ENCODE measurements at places on chromosomes 4 and X.

GRCh38 chr4:85760511-85760910 is 285.6 kb downstream of the ARHGAP24 start:
- DNase-seq = no peak

DNA sequence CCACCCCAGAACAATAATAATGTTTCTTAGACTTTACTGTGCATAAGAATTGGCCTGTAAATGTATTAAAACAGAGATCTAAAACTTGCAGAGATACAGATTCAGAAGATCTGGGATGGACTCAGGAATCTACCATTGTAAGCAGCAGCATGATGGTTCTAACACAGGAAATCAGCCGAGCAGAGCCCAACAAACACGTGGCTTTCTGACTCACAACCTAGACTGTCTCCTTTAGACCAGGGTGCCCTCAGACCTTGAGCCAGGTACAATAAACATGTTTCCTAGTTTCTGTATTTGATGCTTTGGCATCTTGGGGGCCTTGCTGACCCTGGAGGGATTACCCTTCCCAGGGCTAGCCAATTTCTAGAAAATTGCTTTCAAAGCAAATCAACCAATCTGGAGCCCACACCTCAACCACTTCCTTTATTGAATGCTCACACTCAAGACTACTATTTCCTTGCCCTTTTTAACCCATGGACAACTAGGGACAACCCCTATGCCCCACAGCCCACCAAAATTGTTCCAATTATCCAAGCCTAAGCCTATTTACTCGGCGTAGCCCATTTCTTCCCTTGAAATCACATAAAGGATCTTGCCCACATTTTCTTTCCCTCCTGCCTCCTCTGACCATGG is 80.5 kb downstream of the TBC1D9 start:
- no peak for DNase-seq

DNA sequence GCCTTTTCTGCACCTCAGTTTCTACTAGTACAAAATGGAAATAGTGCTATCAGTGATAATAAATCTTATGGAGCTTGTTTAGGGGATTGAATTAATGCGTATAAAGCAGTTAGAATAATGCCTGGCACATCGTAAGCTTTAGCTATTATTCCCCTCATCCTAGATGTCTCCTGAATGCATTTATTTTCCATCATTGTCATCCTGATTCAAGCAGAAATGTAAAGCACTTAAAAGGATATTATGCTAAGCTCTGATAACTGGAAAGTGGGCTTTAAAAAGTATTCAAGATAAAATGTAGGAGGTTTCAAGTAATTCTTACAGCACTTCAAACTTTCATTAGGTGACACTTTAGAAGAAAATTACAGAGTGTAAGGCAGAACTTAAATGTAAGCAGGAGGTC is 178.7 kb downstream of the RBM46 start:
- no peak for DNase-seq

GRCh38 chr4:167428156-167428555 is 193.9 kb upstream of the SPOCK3 start:
- DNase-seq = no peak

- DNase-seq = no peak
Observed at GRCh38 chrX:81229229-81229628, 27.3 kb downstream of the SH3BGRL start.

DNA sequence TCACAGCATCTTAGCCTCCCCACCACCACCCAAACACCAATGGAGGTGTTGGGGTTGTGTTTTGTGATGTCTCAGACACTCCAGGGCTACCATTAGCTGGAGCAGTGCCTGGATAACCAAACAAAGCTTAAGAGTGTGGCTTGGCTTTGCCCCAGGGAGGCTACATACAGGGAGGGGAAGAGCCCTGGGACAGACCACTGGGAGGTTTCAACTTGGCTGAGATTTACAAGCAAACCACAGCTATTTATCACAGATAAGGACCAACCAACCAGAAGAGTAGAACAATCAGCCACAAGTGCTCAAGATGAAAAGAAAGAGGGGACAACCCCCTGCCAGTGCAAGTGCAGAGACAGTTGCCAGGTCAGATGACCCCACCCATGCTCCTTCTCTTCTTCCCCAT is 24.1 kb downstream of the SOX3 start:
- no peak for DNase-seq

DNA sequence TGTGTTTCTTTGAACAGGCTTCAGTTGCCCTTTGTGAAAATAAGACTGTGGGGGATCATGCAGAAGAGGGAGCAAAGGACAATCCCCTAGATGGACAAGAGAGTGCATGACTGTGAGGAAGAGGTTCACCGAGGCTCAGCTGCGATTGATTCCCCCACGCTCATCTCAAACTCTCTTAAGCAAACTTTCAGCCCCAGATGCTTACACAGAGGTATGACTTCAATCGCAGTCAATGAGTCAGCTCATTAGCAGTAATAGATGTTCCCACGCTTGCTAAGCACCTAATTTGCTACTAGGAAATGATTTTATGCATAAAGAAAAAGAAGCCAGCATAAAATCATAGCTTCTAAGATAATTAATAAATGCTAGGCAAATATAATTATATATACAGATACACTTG is 2256.1 kb upstream of the AGA start:
- no peak for DNase-seq

DNA sequence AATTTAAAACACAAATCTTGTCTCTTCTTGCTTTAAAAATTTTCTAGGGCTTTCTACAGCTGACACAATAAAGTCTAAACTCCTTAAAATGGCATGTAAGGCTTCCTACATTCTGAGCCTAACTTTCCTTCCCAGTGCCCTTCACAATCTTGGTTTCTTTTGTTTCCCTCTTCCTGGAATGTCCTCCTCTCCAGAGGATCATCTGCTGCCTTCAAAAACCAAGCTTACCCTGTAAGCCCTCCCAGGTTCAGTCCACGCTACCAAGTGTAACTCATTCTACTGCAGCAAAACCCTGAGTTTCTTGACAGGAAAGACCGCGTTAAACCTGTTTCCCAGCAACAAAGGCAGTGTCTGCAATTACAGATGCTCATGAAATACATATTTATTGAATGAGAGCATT is 91.3 kb downstream of the SHISA3 start:
- no peak for DNase-seq

DNA sequence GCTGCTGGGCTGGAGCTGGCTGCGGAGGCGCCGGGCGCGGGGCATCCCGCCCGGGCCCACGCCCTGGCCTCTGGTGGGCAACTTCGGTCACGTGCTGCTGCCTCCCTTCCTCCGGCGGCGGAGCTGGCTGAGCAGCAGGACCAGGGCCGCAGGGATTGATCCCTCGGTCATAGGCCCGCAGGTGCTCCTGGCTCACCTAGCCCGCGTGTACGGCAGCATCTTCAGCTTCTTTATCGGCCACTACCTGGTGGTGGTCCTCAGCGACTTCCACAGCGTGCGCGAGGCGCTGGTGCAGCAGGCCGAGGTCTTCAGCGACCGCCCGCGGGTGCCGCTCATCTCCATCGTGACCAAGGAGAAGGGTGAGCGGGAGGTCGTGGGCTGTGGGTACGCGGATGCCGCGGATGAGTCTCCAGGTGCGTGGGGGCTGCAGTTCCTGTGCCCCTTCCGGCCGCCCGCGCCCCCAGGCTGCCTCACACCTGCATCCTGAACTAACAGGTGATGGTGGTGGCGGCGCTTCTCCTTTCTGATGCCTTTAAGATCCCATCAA is 499 bp downstream of the CYP2U1 start:
- DNase-seq = no peak
